ENCODE measurements at places on chromosomes 1 and 21.
A peak's percentile ranks its signal among the peaks of the same experiment; 100 is the strongest.

- DNase-seq = no peak
Measured at GRCh38 chr1:57254022-57254421, 169.8 kb downstream of the DAB1 start.

DNA sequence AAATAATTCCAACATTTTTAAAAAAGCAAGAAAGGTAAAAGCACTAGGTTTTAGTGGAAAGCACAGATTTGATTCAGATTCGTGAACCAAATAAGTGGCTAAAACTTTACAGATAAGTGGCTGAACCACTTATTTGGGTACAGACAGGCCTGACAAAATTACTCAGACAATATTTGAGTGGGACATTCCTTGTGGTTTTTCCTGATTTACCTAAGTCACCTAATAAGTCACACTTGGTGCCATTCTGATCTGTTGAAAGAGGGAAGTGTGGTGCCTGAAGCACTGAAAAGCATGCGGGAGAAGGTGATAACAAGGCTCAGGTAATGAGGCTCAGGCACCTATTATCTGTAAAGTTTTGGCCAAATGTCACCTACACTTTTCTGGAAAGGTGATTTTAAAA lies 81.6 kb upstream of the CD55 start:
- no peak for DNase-seq

- DNase-seq = no peak
Measured at GRCh38 chr1:168081373-168082007, 55.2 kb downstream of the GPR161 start.

DNA sequence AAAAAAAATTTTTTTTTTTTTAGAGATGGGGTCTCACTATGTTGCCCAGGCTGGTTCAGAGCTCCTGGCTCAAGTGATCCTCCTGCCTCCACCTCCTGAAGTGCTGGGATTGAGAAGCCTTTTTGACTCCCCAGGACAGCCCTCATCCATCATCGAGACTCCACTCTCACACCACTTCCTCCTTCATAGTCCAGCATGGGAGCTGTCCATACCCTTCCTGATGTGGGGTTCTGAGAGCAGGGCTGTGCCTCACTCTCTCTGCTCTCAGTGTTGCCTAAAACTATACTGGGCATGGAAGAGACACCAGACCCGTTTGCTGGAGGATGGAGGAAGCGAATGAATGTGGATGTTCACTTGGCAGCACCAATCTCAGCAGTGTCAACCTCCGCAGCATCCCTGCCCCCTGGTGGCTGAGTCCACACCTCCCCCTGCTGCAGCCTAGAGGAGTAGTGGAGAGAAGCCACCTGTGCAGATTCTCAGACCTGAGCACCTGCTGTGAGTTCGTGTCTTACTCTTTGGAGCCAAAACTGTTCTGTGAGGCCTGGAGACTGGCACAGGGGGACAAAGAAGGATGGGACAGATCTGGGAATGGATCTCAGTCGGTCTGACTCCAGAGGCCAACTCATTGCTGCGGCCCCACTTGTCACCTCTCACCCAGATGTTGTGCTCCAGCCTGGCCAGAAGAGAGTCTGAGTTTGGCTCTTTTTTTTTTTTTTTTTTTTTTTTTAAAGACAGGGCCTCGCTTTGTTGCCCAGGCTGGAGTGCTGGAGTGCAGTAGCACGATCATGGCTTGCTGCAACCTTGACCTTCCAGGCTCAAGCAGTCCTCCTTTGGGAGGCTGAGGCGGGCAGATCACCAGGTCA lies 17.7 kb downstream of the TINAGL1 start:
- peak; percentile 93 for DNase-seq

DNA sequence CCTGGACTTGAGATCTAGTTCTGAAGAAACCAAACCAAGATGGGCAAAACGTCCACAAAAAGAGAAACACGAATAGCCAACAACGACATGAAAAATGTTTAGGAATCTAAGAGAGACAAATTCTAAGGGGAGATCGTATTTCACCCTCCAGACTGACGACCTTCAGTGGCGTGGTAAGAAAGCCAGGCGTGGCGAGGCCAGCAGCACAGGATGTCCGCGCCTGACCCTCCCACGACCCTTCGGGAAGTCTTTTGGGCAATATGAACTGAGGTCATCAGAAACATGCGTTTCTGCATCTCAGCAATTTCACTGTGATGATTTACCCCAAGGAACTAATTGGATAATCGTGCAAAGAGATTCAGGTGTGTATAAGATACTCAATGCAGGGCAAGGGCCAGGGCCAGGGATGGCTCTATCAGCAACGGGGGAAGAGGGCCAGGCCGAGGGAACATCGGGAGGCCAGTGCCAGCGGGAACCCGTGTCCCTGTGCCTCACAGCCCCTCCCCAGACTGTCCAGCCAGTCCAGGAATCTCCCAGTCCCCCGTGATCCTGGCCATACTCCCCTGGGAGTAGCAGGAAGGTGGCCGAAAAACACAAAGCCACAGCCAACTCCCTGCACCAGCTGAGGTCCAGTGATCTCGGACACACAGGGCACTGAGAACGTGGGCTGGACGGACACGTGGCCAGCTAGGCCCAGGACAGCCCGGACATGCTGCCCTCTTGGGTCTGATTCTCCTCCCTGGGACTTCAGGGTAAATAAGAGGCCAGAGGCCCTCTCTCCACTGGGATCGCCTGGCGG lies 53.6 kb upstream of the ADARB1 start:
- DNase-seq = no peak

DNA sequence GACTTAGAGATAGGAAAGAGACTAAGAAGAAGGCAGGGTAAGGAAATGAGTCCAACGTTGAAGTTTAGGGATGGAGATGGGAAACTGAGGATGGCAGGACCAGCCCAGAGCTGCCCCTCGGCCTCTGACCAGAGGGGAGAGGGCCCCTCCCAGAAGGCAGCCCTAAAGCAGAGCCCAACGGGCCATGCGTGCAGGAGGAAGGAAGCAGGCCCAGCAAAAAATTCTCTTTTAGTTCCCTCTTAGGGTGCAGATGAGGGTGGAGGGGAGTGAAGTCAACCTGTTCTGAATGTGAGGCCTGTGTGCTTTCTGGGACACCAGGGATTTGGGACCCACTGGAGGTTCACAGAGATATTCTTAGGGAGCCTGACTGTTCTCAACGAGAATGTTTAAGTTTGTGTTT lies 225.4 kb downstream of the RHOU start:
- no peak for DNase-seq

Measured in colonic mucosa (tissue), 4 donors.